Right lobe of liver (tissue), 6 donors: ENCODE measurements at places on chromosomes 3 and 15.
A peak's percentile ranks its signal among the peaks of the same experiment; 100 is the strongest.

DNA sequence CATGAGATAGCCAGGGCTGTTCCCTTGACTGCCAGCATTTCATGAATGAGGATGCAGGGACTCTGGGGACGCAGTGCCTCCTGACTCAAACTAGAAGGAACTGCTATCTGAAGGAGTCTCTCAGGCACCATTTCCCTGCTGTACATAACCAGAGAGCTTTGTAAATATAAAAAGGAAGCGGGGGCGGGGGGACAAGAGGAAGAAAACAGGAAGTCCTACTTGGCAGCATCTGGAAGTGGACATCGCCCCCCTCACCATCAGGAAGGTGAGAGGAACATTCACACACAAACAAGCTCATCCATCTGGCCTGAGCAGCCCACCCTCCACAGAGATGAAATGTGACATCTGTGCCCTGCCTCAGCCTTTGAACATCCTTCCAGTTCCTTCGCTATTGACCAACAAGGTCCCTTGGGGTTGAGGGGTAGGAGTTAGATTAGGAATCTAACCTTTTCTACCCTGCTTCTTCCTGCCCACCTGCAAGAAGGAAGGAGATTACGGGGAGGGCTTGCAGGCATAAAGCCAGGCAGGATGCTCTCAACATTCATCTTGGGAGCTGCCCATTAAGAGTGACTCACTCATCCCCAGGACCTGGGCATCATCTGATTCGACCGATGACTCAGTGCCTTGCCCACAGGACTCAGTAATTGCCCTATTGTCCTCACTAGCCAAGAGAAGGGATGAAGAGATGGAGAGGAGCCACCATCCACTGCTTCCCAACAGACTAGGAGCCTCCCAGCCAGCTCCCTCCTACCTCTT is 31.9 kb downstream of the SH3BP5 start:
- DNase-seq, result no peak

DNA sequence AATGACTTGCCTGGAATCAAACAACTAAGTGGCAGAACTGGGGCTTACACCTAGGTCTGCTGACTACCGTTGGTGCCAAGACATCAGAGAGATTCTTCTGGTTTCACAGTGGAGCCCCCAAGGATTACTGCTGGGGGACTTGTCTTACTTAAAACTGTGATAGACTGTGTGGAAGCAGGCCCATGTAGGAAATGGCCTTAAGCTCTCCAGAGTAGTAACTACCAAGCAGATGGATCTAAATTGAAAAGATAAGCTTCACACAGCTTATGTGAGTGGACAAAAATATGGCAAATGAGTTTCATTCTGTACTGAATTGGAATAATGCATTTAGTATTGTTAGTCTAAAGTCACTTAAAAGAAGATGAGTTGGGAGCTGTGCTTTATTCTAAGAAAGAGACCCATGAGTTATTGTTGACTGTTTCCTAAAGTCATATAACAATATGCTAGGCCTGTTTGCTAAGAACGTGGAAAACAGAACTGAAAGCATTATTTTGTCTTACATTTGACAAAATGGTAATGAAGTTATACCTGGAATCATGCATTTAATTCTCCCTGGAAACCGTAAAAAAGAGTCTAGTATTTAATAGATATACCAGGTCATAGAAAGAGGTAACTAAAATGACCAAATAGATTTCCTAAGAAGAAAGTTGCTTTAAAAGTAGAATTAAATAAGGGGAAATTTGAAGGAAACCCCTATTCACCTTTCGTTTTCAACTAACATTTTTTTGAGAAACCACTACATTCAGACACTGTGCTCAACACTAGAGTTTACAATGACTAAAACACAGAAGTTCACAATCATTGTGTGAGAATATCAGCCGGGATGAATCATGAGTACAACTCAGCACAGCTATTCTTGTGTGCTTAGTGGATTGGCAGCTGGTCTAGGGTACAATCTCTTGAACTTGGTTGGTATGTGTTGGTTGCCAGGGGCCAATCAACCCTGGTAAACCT is 13.0 kb upstream of the MAPK6 start:
- DNase-seq, result no peak

DNA sequence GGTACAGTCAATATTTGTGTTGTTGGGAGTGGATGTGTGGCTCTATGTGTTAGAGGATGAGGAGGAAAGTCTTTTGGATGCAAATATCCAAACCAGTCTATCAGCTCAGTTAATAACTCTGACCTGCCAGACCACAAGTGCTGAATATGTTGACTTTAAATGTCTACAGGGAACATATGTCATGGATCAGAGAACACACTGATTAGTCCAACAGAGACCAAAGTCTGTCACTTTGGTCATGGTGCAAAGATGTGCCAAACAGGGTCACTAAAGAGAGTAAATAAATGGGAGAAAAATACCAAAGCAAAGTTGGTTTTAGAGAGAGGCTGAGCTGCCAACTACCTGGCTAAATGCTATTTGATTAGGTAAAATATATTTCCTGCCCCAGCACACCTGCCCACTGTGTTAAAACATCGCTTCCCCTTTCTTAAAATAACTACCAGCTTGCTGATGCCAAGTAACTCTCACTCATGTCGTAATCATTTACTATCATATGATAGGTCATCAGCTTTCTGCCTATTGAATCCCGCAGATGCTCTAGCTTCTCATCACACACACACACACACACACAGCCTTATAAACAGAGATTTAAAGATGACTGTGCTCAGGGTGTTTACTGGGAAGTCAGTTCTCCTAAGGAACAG is 173.3 kb downstream of the PDZRN3 start:
- DNase-seq, result no peak

GRCh38 chr3:194293546-194294198 is 57.5 kb downstream of the CPN2 start:
- DNase-seq, result no peak

- DNase-seq, result no peak
These were observed 470.9 kb downstream of the RBMS3 start for GRCh38 chr3:29751647-29752314.

DNA sequence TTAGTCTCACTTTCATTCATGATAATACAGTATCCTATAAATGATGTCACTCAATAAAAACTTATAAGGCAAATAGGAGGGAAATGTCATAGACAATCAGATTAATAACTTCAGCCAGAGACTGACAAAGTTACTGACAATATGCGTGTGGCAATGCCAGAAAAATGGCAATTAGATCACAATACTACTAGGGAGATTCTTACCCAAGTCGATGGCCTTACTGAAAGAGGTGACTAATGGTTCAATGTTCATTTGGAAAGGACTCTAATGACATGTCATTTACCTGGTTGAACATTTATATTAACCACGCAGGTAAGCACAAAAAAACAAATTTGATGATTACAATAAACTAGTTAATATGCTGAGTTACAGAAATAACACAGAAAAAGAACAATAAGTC is 45.9 kb upstream of the WDR5B start:
- no peak for DNase-seq

DNA sequence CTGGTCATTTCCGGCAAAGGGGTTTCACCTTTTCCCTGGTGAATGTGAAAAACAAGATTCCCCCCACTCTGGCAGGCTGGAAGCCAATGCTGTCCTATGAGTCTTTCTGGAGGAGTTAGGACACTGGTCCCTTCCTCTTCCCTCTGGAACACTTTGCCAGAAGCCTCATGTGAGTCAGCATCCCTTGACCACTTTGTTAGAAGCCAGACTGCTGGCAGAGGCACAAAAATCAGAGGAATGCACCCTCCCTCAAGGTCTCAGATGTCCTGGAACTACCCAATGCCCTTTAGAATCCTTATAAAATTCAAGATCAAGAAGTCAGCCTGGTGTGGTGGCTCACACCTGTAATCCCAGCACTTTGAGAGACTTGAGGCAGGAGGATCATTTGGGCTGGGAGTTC is 26.6 kb downstream of the ITGB5 start:
- no peak for DNase-seq

- peak; percentile 45 for DNase-seq
These were observed 50.1 kb downstream of the HCN4 start for GRCh38 chr15:73318463-73319351.

GRCh38 chr15:55434989-55435825 is 26.9 kb downstream of the PIERCE2 start:
- no peak for DNase-seq

DNA sequence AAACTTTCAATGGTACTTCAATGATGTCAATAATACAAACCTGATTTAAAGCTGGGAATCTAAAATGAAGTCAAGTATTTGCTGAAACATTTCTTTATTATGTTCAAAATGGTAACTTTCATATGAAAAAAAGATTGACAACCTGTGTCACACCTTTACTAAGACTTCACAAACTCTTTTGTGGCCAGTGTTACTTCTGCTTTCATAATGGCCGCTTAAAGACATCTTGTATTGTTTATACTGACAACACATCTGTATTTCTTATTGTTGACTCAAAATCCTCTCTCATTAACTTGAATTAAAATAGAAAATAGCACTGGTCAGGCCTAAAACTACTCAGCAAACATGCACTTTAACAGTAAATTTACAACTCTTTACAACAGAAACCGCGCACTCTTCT is 312.3 kb upstream of the CNTN6 start:
- DNase-seq, result no peak

DNA sequence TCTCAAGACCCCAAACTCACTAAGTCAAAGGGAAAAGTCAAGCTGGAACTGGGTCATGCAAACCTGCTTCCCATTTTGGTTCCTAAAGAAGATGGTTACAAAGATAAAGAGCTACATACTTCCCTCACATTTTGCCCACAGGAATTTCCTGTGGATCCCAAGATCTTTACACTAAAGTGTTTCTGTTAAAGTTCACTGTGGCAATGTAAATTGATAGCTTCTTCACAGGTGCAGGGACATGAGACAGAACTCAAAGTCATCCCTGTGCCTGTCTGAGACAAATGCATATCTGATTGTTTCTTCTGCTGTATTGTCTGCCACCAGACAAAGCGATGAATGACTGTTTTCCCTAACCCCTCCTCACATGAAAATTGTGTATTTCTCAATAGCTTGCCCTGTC is 567.8 kb downstream of the ZIC1 start:
- DNase-seq, result no peak

- DNase-seq, result peak; percentile 57
These were observed 1.1 kb downstream of the HES1 start for GRCh38 chr3:194137008-194137505.

- no peak for DNase-seq
These were observed 115.7 kb upstream of the BFSP2 start for GRCh38 chr3:133283958-133284807.

DNA sequence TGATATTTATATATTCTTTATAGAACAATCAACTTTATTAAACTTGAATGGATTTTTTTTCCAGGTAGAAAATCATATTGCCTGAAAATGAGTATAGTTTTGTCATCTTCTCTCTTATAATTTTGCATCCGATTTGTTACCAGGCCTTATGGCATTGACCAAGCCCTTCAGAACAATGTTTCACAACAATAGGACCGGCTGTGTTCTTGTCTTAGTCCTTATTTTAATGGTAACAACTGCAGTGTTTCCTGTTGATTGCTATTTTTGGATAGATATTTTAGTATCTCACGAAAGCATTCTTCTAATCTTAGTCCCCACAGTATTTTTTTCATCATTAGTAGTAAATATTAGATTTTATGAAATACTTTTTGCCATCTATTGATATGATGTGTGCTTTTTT is 88.1 kb upstream of the ANKRD34C start:
- DNase-seq, result no peak

DNA sequence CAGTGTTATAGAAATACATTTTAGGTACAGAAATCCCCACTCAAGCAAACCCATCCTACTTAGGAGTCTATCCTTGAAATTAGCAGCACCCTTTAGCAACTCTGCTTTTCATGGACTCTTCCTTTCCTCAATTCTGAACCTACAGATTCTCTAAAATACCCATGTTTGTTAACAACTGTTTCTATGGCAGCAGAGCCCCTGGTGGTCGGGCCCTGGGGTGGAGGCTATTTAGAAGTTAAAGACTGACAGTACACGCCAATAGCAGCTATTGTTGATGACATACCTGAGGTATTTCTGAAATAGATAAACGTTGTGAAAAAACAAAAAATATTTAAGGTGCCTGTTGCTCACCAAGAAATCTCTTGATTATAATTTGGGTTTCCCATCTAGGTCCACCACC is 23.4 kb upstream of the NRG4 start:
- no peak for DNase-seq

DNA sequence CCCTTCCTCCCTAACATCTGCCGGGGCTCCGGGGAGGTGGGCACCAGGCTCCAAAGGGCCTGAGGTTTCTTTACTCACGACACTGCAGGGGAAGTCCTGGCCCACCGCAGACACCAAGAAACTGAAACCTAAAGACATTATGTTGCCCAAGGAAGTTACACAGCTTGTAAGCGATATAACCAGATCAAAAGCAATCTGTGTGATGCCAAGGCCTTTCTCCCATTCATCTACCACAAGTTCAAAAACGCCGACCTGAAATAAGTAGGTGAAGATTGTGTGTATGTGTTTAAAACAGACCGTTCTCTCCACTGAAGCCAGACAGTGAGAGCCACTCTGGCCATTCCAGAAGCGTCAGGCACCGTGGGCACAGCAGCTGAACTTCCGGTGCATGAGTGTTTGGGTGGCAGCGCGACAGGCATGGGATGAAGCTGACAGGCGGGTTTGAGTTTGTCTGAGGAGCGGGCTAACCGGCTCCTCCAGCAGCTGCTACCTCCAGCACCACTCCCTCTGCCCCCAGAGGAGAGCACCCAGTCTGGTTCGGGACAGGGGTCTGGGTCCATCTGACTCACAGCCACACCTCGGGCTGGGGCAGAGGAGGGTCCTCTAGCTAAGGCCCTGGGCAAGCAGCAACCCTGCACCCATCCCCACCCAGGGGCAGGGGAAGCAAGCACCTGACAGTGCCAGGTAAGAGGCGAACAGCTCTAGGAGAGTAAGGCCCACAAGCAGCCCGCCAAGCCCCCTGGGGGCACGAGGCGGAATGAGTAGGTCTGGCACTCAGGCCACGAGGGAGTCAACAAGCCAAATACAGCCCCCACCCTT is 1.3 kb downstream of the TNK2 start:
- no peak for DNase-seq

GRCh38 chr3:192409838-192410683 is 317.3 kb downstream of the FGF12 start:
- DNase-seq, result peak; percentile 33
